T follicular helper cell (primary cell): ENCODE measurements at places on chromosomes 2 and 18.

DNA sequence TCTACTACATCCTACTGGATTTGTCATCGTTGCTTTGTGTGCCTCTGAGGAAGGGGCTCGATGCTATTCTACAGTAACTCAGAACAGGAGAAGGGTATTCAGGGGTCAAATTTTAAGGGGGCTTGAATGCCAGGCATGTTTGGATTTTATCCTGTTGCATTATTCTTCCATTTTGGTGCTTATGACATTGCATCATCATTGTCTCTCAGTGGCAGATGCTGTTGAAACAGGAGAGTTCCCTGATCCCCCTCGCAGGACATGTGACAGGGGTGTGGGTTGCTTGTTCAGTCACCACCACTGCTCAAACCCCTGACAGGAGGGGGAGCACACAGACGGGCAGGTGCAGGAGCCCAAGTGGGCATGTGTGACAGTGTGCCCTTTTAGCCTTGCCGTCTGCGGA, 156.7 kb downstream of the SLC4A3 start:
- DNase-seq: no peak

GRCh38 chr2:11754700-11755015, 8.2 kb downstream of the LPIN1 start:
- DNase-seq: no peak

GRCh38 chr2:55408918-55409868, 10.5 kb downstream of the CCDC88A start:
- DNase-seq: no peak

DNA sequence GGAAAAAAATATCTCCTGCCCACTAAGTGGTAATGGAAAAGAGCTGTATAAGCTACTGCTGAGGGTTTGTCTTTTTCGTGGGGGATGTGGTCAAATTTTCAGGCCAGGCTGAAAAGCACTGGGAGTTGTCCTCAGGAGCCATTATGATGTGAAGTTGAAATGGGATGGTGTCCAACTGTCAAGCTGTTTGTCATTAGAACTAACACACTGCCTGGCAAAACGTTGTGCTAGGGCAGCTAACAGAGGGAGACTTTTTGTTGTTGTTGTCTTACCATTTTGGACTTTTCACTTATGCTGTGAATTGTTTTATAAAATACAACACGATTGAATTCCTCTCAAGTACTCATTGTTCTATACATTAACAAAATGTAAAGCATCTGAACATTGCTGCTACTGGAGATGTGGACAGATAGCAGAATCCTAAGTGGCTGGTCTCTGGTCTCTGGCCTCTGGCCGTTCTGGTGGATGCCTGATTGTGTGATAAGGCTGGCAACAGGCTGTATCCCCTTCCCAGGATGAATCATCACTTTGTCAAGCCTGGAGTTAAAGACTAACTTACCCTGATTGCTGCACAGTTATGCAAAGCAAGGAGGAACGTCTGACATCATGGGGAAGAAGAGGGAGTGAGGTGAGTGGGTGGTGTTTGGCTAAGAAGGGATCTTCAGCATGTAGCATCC, 2.3 kb downstream of the MYO1B start:
- no peak for DNase-seq

- no peak for DNase-seq
Measured at GRCh38 chr2:214088536-214088935, 322.3 kb upstream of the VWC2L start.

DNA sequence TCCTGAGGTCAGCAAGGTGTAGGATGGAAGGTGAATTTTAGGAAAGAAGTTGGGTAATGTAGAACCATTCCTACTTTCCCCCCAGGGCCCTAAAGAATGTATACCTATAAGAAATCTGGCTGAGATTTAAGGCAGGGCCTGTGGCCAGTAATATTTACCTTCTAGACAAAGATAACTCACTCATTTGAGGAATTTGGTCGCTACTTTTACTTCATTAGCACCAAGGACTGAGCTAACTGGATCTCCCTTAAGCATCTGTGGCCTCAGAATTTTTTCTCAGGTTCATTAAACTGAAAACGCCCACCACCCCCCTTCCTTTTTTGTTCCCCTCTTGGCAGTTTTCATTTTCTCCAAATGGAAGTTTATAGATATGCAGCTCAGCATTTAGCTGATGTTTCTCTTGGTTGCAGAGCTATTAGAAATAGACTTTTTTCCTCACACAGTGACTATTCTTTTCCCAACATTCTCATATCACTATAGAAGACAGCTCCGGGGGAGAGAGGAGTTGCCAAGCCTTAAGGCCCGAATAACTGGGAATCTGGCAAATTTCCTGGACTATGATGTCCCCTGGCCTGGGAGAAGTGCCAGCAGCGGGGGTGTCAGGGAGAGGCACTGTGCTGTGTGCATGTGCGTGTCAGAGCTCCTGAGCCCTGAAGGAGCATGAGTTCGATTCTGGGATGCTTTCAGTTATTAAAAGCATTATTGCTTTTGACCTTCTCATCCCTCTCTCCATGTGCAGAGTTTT, 310.9 kb downstream of the PRKCE start:
- DNase-seq: no peak

GRCh38 chr2:109508556-109508955, 105.2 kb downstream of the SEPTIN10 start:
- DNase-seq: no peak

GRCh38 chr2:234559609-234560008, 62.7 kb upstream of the ARL4C start:
- DNase-seq: no peak

GRCh38 chr2:199370150-199370780, 87.5 kb downstream of the SATB2 start:
- DNase-seq: no peak

GRCh38 chr18:37343542-37343851, 222.1 kb downstream of the CELF4 start:
- no peak for DNase-seq

DNA sequence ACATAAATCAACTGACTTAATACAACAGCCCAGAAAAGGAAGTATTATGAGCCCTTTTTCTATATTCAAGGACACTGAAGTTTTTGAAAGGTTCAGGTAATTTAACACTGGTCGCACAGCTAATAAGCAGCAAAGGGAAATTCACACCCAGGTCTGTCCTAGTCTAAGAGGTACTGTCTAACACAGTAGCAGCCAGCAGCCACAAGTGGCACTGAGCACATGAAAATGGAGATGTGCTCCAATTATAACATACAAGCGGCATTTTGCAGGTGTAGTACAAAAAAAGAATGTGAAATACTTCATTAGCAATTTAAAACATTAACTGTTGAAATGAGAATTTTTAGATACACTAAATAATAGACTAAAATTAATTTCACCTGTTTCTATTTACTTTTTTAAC, 23.4 kb downstream of the SPRED2 start:
- DNase-seq: no peak

DNA sequence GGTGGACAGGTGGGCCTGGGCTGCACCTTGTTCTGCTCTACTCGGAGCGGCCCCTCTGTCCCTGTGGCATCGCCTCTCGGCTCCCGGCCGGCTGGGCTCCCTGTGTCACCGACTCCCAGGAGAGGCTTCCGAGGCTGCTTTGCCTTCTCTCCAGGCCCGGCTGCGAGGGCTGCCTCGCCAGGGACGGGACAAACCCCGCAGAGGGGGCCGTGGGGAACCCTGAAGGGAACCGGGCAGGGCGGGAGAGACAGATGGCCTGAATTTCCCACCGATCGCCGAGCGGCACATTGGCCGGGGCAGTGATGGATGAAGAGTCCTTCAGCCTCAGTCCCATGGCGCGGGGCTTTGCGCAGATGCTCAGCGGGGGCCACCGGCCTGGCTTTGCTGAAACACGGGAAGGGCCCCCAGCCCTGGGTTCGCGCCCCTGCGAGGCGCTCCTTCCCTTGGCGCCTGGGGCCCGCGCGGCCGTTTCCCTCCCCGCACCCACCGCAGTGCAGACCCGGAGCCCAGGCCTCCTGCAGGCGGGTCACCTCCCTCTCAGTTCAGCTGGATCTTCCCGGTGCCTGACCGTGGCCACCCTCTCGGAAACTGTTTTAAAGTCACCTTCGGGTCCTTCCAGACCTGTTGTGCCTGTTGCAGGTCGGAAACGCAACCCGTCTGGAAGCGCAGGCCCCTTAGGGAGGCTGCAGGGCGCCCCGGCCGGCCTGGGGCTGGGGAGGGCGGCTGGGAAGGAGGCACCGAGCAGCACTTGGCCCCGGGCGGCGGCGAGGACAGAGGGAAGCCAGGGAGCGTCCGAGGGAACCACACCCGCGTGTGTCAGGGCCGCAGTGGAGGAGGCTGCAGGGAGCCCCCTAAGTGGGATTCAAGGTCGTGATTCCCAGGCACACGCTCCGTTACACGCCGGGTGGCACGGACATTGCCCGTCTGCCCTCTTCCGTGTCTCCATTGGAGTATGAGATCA, 341.9 kb upstream of the SALL3 start:
- no peak for DNase-seq

DNA sequence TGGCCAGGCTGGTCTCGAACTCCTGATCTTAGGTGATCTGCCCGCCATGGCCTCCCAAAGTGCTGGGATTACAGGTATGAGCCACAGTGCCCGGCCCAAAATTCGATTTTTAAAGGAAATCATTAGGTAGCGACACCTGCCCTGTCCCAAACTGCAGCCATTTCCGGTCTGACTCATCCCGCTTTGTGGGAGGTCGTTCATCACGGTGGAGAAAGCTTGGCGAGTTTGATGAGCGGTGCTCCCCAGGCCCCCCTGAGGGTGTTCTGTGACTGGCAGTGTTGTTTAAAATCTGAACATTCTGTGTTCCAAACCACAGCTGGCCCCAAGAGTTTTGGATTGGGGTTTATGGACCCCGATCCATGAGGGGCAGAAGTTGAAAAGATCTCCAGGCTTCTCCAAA, 53.0 kb upstream of the GLI2 start:
- no peak for DNase-seq

DNA sequence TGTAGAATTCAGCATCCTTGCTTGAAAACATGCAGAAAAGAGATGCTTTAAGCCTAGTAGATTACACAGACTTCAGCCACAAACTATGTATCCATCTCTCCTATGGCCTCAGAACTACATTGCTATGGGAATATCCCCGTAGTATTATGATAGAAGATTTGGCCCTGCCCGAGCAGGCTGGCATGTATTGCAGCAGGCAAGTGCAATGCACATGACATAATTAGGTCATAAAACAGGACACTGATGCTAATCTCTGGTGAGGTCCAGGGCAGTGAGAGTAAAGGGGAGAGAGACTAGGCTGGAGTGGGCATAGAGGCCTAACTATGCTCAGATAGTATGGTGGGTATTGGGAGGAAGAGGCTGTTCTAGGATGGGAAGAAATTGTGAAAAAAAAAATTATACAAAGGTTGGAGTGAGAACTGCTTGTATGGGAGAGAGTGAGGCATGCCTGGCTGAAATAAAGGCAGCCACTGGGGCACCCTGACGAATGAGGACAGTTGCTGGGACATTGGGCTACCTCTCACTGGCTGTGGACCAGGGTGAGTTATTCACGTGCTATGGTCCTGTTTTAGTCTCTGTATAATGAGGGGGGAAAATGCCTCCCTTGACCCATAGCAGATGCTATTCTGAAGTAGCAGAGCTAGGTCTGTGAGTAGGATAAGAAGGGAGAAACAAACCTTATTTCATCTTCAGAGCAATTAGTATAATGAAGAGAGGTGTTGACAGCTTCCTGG, 1.6 kb upstream of the PLA2R1 start:
- DNase-seq: no peak

DNA sequence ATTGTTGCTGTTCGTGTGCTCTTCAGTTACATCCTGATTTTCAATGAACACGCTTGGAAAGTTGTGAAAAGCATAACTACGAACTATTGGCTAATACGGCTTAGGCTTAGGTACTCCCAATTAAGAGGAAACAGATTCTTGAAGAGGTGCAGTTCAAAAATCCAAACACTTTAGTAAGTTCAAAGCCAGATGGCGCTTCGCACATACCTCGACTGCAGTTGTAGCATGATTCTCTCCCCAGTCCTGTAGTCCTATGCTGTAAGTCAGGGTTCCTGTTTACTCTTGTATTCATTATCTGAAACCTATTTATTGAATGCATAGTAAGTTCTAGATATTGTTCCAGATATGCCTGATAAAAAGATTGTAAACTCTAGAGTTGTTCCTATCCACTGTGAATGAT, 165.2 kb downstream of the TRIB2 start:
- no peak for DNase-seq

GRCh38 chr18:75656035-75656434, 228.5 kb upstream of the SMIM21 start:
- DNase-seq: no peak

DNA sequence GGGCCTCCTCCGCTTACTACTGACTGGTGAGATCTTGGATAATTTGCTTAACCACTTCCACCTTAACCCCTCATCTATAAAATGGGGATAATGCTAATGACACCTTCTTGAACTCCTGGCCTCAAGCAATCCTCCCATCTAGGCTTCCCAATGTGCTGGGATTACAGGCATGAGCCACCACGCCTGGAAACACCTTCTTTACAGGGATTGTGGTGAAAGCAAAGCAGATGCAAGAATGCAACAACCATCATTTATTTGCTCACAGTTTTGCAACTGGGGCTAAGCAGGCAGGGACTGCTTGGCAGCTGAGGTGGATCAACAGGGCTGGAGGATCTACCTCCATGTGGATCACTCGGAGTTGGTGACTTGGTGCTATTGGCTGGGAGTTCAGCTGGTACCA, 76.2 kb upstream of the ZNF532 start:
- DNase-seq: no peak

GRCh38 chr18:10377956-10378355, 76.5 kb upstream of the APCDD1 start:
- DNase-seq: no peak

- DNase-seq: no peak
Measured at GRCh38 chr2:58640042-58640441, 398.9 kb upstream of the FANCL start.

DNA sequence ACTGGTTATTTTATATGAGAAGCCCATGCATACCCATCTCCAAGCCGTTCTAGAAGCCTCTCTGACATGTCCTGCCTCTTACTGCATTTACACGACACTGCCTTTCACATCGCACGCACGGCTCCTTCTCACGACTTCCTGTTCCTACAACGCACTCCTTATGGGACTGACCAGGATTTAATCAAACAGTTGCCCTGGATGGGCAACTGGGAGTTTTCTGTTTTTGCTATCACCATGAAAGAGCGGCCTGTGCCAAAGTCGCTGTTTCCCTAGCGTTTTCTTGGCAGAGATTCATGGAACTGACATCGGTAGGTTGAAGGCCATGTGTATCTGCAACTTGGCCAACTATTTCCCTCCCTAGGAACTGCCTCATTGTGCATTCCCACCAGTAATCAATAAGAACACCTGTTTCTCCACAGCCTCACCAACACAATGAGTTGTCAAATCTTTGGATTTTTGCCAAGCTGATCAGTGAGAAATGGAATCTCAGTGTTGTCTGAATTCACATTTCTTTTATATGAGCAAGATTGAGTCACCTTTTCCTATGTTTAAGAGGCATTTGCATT, 97.2 kb upstream of the OTOS start:
- DNase-seq: no peak

DNA sequence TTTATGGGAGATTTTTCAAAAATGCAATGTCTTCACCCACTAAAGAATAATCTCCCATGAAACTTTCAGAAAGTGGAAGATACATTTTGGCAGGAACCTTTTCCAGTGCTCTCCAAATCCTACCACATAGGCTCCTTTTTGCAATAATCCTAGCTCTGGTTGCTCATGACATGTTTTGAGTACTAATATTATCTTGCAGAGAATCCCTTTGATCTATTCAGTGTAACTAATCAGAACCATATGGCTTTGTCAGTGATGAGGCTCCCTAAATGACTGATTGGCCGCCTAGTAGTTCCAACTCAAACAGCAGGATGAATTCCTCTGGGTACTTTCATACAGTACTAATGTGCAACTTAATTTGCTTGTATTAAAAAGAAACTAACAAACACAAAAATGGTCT, 544.0 kb upstream of the FAM98A start:
- DNase-seq: no peak

- no peak for DNase-seq
Measured at GRCh38 chr2:53268626-53269025, 499.0 kb upstream of the CHAC2 start.

- DNase-seq: no peak
Measured at GRCh38 chr2:233448575-233448974, 94.3 kb downstream of the DGKD start.
